ENCODE measurements at places on chromosomes 3 and 15.

DNA sequence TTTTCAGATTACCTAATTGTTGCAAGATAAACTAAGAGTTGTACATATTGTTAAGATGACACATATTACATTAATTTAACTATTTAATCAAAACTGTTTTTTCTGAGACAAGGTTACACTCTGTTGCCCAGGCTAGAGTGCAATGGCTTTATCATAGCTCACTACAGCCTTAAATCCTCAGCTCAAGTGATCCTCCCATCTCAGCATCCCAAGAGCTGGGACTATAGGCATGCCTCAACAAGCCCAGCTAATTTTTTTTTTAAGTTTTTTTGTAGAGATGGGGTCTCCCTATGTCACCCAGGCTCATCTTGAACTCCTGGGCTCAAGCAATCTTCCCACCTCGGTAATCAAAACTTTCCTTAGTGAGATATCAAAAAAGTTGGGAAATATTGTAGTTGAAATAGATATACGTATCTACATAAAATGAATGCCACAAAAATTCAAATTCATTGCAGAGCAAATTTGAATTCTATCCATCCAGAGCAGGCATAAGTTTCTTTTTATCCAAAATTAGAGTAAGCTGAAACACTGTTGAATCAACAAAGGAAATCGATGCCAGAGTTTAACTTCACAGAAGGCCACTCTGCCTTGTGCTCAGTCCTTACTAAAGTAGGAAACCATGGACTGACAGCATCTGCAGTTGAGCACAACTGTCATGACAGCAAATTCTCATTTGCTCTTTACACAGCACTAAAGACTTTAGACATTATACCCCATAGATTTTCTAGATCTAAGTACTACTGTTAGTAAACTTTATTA lies 15.5 kb downstream of the ATOSA start:
- no peak for DNase-seq

DNA sequence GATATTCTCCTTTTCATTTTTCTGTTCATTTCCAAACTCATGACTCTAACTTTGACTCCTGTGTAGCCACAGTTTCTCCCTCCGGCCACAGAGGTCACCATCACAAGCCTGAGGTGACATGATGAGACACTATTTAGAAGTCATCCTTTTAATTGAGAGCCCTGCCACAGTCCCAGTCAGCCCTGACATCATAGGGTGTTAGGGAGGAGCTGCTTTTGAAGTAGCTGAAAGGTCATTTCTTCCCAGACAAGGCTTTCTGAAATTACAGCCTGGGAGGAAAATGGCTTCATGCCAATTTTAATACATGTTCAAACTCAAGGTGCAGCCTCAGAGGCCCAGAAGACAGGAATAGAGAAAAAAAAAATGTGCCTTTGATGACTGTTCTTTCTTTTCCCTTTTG lies 532.8 kb upstream of the TGFBR2 start:
- no peak for DNase-seq

GRCh38 chr3:45105855-45106671 lies 40.1 kb downstream of the CDCP1 start:
- DNase-seq = no peak

DNA sequence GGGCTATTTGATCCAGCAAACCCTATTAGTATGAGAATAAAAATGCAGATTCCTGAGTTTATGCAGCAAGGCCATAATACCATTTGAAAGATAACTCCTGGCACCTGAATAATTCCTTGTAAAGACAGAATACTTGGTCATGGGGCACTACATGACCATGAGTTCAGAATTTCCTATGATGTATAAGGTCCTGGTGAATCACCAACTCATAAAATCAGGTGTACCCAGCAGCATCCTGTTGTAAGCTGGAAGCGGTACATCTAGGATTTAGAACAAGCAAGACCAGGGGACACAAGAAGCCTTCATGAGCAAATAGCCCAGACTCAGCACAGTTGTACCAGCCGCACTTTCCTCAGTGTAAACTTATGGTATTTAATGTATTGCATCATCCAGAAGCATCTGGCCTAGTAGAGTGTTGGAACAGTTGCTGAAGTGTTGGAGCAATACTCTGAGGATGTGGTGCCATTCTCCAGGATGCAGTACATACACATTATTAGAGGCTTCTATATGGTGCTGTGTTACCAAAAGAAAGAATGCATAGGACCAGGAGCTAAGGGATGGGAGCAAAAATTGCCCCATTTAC lies 233.4 kb downstream of the SQOR start:
- DNase-seq = no peak

DNA sequence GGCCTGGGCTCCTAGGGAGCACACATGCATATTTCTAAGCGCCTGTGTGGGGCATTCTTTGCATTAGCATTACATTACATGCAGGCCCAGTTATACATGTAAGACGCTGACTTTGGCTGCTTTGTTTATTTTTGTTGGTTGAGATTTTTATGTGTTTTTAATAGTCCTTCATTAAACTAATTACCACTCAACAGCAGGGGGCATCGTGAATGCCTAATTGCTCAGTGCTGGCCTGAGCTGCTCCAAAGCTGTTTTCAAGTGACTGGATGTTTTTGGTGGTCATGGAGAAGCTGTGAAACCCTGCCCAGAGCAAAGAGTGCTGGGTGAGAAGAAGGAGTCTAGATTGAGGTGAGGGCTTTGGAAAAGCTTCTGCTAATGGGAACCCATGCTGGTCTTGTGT lies 41.5 kb downstream of the GPD1L start:
- no peak for DNase-seq

DNA sequence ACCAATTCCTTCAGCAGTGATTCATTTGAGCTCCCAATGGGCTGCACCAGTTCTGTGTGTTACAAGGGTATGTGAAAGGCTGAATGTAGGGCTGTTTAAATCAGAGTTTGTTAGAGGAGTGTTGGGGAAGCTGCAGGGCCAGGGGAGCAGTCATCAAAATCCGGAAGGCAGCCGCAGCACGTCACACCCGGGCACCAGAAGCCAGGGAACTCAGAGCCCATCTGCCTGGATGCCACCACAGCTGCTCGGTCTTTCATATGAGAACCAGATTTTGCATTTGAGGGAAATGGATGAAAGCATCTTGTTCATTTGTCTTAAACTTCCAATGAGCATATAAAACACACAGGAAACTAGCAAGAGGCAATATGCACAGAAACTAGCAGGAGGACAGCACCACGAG lies 24.2 kb upstream of the NEO1 start:
- no peak for DNase-seq

- DNase-seq = no peak
These were observed 82.0 kb downstream of the NTRK3 start for GRCh38 chr15:88174571-88174970.

- no peak for DNase-seq
These were observed 13.6 kb downstream of the ZBED2 start for GRCh38 chr3:111581403-111582119.

DNA sequence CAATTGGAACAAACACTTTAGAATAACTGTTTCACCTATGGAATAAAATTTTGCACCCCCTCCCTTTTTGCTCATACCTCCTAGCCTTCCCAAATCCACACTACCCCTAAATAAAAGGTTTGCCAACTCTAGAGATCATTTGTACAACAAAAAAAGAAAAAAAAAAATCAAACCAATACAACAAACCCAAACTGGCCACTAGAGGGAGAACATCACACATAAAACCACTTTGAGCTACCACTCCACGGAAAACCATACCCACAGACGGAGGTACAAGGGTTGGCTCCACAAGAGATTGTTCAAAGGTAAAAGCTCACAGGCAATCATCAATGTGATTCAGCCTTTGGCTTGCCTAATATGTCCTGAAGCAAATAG lies 47.6 kb downstream of the SETMAR start:
- peak; percentile 20 for DNase-seq

GRCh38 chr15:47614360-47615011 lies 102.8 kb upstream of the SEMA6D start:
- no peak for DNase-seq

DNA sequence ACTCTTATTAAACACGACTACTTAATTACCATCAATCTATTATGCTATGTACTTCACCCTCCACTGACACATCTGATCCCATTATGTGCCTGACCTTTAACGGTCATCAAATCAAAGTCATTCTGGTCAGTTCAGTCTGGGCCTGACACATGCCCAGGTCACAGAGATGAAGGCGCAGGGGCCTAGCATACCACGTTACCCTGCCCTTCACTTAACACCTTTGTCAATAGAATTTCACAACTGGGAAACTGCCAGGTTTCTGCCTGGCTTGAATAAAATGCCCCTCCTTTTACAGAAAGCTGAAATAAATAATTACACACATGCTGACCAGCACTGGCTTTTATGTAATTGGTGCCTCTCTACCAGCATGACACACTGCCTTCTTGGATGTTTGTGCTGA lies 39.5 kb downstream of the MECOM start:
- no peak for DNase-seq

GRCh38 chr15:90711418-90711824 lies 5.7 kb upstream of the BLM start:
- no peak for DNase-seq

DNA sequence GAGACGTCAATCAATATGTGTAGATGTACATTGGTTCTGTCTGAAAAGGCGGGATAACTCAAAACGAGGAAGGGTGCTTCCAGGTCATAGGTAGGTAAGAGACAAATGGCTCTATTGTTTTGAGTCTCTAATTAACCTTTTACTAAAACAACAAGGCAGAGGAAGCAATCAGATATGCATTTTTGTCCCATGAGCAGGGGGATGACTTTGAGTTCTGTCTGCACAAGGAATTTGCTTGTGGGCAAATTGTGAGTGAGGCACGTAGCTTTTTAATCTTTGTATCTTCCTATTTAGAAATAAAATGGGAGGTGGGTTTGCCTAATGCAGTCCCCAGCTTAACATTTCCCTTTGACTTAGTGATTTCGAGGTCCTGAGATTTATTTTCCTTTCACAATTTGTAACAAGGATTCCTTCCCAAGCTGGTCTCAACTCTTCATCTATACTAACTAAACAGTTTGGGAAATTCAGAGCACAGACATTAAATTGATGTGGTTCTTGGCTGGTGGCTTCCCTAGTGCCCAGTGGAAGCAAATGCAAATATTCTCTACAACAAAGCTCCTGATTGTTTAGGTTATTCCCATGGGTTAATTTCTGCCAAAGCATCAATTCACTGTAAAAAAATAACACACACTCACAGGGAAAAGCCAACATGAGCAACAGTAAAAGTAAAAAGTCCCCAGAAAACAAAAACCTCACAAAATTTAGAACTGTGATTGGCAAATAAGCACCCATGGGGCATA lies 738.8 kb upstream of the SGO1 start:
- DNase-seq = no peak

DNA sequence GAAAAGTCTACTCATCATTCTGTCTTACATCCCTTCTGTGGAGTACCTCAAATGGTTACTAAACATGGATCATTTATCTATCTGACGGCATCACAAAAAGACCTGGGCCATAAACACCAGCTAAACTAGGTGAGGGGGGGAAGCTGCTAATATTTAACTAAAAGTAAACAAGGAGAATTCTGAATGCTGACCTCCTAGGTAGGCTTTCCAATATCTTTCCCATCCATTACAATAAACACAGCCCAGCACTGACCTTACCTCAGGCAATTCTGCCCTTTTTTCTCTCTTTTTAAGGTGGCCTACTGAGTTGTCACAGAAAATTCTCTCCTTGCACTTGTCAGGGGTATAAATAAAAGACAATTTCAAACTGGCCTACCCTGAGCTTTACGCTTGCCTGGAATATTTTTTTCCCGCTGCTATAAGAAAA lies 33.1 kb downstream of the USF3 start:
- DNase-seq = no peak

GRCh38 chr3:31307131-31307785 lies 225.5 kb upstream of the STT3B start:
- DNase-seq = no peak

- DNase-seq = no peak
These were observed 203.6 kb upstream of the SETMAR start for GRCh38 chr3:4099607-4100006.

GRCh38 chr3:153927107-153927506 lies 194.1 kb upstream of the ARHGEF26 start:
- DNase-seq = no peak

DNA sequence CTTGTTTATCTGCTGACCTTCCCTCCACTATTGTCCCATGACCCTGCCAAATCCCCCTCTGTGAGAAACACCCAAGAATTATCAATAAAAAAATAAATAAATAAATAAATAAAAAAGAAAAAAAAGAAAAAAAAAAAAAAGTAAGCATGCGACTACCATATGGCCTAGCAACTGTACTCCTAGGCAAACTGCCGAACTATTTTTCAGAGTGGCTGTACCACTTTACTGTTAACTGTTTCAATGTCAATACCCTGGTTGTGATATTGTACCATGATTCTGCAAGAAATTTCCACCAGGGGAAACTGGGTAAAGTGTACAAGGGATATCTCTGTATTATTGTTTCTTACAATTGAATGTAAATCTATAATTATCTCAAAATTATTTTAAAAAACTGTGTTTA lies 41.3 kb upstream of the MAP4 start:
- DNase-seq = no peak

DNA sequence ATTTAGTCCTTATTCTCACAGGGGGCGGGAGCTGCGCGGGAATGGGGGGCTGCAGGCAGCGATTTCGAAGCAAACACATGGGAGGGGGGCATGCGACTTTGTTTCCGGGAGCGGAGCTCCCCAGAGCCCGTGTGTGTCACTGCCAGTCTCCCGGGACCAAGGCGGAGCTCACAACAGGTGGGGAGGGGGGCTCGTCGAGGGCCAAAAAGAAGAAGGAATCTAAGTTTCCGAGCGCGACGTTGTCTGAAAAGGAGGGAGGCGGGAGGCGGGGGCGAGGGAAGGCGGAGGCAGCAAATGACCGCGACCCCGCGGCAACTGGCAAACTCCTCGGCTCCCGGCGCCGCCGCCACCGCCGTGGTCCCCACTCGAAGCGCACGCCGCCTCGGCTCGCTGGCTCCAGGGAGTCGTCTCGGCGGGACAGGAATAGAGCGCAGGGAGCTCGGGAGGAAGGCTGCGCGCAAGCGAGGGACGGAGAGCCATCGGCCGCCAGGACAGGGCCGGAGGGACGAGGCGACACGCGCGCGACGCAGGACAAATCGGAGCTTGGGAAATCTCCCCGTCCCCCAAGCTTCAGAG lies 1.4 kb downstream of the FOXP1 start:
- peak; percentile 20 for DNase-seq

DNA sequence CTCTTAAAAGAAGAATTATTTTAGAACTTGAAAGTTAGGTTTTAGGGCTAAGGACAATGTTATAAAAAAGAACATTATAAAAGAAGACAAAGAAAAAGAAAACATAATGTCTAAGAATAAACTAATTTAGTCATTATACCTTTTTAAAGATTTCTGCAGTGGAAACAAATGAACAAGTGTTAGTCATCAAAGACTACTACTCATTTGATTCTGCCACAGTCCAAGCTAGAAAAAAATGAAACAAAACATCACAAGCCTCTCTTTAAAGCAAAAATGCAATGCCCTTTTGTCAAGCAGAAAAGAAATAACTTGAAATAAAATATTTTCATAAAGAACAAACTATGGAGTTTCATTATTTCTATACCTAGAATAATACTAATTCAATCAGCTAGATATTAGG lies 102.0 kb downstream of the TBC1D5 start:
- no peak for DNase-seq

DNA sequence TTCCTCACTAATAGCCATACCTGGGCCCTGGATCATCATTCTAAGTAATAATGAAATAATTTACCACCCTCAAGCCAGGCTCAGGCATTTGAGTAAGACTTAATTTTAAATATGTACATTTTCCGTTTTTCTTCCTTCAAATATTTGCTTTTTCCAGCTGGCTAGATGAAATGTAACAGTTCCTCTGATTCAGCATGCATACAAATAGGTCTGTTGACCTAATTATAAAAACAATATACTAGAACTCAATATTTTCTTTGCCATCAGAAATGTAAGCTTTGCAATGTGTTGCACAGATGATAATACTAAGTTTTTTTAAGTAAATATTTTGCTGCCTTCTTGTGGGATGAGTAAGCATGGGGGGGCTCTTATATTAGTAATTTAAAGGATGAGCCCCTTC lies 91.6 kb downstream of the FEZF2 start:
- no peak for DNase-seq
